ENCODE measurements at places on chromosomes 7 and 10.

- no peak for DNase-seq
These were observed 167.3 kb upstream of the DKK1 start for GRCh38 chr10:52146766-52147165.

- no peak for DNase-seq
These were observed 135.1 kb downstream of the RAB11FIP2 start for GRCh38 chr10:117911684-117912083.

DNA sequence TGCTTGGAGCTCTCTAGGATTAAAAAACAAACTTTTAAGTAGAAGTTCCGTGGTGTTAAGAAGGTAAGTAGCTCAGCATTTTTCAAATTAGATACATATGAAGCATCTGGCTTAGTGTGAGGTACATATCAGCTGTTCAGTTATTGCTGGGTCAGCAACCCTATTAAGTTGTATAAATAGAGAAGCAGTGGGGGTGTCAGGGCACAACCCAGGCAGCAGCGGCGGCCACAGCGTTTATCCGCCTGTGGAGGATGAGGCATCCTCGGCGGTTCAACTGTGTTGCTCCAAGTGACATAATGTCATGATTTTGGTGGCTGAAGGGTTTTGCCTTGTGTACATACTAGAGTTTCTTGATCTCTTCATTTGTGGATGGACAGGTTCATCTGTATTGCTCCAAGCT is 54.6 kb upstream of the KIF5B start:
- DNase-seq, result no peak

DNA sequence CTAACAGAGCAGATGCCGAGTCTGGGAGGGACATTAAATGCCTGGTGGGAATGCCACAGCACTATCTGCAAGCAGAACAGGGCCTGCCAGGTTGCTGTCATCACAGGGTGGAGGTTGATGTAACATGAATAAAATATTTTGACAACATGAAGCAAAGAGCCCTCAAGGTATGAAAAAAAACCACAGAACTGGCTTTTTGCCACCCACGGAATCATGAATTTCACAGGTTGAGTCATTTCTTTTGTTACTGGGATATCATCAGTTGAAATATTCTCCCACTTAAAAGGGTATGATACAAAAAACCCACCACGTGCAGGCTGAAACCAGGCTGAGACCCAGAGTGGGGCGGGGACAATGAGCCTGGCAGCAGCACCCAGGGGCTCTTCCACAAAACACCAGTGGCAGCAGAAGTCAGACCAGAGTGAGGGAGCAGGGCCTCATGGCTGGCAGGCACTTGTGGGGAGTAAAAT is 220.1 kb downstream of the TNS3 start:
- no peak for DNase-seq

DNA sequence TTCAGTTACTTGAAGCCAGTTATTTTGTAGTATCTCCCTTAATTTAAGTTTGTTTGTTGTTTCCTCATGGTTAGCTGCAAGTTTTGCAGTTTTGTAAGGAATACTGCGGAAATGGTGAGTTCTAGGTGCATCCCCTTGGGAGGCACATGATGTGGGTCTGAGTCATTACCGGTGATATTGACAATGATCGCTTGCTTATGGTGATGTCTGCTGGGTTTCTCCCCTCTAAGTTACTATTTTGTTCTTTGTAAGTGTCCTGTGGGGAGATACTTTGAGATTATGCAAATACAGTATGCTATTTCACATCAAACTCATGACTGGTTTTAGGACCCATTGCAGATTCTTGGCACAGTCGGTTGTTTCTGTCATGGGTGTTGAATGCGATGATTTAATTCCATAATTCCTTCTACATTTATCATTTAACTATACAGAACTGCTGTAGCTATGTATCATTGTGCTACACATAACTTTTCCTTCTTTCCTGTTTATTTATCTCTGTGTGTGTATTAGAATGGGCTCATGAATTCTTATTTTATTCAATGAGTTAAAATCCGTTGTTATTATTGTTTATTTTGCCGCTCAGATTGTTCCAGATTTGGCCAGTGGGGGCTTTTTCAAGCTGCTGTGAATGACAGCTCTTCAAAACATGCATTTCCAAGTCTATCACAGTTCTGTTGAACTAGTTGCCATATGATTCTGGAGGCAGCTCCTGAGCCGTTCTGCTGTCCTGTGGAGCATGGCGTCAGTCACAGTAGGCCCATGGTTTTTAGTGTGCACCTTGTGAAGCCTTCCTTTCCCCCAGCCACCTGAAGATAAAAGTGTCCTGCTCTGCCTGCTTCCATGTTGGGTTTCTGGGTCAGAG is 18.4 kb downstream of the TSPAN14 start:
- no peak for DNase-seq

DNA sequence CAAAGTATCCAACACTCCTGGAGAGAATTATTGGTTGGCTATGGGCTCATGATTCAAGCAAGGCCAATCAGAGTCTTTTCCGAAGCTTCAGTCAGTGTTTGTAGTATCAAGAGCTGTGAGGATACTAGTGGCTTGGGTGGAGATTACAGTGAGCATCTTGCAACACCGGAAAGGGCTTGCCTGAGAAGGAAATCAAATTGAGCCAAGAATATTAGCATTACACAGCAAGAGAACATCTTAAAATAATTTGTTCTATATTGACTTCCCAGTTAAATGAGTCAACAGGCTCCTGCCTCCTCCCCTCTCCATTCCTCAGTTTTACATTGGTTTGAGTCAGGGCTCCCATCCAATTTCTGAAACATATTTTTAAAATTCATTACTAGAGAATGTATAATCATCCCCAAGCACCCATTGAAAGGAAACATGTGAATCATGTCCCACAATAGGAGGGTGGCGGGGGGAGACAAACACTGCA is 127.4 kb downstream of the ELAPOR2 start:
- no peak for DNase-seq

- DNase-seq, result no peak
These were observed 111.6 kb downstream of the MAGI2 start for GRCh38 chr7:79341902-79342301.

GRCh38 chr7:2041496-2042367 is 191.0 kb downstream of the MAD1L1 start:
- DNase-seq, result no peak

DNA sequence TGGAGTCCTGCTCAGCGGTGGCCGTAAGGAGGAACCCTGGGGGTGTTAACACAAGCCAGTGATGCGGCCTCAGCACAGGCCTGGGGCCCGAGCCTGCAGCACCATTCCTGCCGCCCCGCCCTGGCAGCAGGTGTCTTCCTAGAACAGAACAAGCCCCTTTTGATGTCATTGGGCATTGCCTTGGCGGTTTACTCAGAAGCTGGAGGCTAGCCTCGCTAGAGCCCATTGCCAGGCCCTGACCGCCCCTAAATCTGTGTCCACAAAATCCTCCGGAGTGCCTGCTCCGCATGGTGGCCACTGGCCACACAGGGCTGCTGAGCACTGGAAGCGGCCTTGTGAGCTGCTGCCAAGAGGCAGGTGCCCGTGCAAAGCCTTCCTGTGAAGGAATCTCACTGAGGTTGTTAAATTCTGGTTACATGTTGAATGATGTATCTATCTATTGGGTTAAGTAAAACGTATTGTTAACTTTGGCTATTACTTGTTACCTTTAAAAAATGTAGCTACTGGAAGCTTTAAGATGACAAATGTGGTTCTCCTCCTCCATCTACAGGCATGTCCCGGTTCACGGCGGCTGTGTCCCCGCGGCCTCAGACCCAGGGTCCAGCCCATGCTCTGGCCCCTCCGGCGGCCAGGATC is 1.2 kb upstream of the INPP5A start:
- DNase-seq, result no peak

DNA sequence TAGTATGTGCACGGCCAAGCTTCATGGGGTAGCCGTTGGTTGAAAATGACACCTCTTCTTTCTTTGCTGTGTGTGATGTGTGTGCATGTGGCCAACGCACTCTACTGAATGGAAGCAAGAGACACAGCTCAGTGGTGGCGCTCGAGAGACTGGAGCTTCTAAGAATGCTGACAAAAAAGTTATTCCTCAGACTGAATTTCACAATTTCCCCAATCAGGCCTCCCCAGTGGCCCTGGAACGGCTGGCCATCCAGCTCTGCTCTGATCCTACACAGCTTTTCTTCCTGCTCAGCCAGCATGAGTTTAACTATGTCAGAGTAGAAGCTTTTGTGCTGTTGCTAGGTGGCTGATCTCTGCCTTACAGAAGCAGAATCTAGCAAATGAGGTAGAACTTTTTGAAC is 186.7 kb upstream of the PLXDC2 start:
- no peak for DNase-seq

- DNase-seq, result no peak
These were observed 146.0 kb downstream of the FANK1 start for GRCh38 chr10:126042354-126042753.

DNA sequence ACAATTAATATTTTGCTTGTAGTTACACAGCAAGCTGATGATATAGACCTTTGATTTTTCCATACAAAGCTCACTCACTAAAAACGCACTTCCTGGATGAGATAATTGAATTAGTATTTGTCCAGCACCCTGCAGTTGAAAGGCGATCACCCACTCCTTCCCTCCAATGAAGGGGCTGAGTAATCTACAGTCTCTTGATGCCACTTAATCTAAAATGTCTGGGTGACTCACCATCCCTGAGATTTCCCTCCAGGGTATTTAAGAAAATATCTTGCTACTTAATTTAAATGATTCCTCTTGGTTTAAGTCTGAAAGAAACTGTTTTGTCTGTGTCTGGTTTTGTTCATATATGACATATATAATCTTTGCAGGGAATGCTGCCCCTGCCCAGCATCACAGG is 515.3 kb downstream of the GRID1 start:
- no peak for DNase-seq

DNA sequence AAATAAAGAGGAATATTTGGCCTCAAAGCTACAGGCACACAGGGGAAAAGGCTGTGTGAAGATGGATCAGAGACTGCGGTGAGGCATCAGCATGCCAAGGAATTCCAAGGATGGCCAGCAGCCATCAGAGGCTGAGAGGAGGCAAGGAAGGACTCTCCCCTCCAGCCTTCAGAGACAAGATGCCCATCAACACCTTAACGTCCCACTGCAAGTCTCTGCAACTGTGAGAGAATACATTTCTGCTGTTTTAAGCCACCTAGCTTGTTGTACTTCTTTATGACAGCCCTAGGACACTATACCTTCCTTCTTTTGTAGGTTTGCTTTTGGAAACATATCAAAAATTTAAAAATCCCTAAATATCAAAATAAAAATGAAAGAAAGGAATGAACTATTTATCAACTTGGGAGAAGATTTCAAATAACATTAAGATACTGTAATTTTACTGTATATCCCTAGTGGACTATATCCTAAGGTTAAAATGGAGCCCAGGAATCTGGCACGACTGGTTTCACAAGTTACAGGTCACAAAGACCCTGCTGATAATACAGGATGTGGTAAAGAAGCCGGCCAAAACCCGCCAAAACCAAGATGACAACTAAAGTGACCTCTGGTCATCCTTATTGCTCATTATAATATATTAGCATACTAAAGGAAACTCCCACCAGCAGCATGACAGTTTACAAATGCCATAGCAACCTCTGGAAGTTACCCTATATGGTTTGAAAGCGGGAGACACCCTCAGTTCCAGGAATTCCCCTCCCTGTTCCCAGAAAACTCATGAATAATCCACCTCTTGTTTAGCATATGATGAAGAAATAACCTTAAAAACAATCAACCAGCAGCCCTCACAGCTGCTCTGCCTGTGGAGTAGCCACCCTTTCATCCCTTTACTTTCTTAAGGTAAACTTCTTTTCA is 185.2 kb downstream of the AVL9 start:
- no peak for DNase-seq

DNA sequence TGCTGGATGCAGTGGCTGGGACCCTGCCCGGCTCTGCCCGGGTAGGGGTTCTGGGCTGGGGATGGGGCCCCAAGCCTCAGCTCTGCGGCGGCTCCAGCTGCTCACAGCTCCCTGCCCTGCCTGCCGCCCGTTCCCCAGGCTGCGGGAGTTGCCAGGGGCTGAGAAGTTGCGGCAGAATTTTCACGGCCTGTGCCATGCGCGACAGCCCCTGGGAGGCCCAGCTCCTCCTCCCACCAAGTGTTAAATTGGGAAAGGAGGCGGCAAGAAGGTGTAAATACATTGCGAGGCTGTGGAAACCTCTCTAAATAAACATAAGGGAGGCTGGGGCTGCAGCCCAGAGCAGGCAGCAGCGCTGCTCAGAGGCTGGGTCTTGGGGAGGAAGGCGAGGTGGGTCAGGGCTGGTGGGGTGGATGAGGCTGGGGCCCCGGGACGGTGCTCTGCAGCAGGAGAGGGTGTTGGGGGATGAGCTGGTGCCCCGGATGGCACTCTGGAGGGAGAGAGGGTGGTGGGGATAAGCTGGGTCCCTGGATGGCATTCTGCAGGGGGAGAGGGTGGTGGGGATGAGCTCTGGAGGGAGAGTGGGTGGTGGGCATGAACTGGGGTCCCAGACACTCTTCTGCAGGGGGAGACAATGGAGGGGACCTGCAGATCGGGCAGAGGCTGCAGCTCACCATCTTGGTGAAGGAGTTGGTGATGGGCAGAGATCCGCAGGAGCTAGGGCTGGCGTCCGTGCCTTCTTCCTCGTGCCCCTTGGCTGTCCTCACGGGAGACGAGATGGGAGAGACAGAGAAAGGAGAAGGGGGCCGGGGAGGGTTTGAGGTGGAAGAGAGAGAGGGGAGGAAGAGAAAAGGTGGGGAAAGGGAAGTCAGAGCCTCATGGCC is 85.5 kb upstream of the GNA12 start:
- no peak for DNase-seq

DNA sequence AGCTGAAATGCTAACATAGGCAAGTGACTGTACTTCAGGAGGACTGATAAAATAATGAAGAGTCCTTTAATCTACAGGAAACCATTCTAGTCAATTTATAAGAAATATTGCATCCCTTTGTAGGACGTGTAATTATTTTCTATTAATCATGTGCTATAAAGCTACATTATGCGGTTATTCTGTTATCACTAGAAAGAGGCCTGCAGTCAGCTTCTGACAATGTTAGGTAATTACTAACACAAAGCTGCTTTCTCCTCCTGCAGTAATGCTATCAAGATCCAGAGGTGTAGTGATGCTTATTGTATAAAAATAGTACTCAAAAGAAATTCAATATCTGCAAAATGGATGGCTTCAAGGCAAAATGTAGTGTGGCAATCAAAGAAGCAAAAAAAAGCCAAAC is 191.1 kb downstream of the SKAP2 start:
- no peak for DNase-seq

- no peak for DNase-seq
These were observed 28.6 kb upstream of the LHFPL3 start for GRCh38 chr7:104299777-104300176.

GRCh38 chr7:105278973-105279687 is 109.6 kb downstream of the SRPK2 start:
- no peak for DNase-seq

- no peak for DNase-seq
These were observed 15.5 kb downstream of the ZNF488 start for GRCh38 chr10:47368431-47369180.

DNA sequence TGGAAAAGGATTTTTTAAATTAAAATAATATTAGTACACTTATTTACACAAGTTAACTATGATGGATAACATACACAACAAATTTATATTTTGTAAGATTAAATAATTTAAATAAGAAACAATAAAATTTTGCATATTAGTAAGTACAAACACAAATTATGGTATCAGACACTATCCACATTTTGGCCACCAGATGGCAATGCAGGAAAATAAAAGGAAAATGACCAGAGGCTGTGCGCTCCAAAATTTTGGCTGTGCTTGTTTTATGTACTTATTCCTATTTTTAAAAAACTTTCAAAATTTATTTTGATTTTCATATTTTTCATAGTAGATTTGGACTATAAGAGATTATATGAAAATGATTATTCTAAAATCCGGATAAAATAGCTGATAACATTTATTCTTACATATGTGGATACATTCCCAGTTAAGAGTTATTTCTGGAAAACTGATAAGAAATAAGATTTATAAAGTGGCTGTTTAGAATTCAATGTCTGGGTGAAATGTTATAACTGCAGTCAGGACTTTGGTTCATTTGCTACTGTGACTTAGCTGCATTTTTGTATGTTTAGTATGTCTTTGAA is 274.7 kb upstream of the HGF start:
- DNase-seq, result no peak

Measured in activated T-helper 1 cell treated with Interleukin-2 at 50 U/mL for 16 hours (primary cell).